Body of pancreas (tissue), 4 donors: ENCODE measurements at places on chromosomes 3 and 15. TPM values are rescaled to one million over a fixed set of nuclear protein-coding genes. Genes with fewer than 3 reads are reported as not detected.

SAMD7 gene
- total RNA-seq = not detected

GCSAM gene
- total RNA-seq = not detected

ARPIN gene
- 23.1 TPM for total RNA-seq

ALDH1L1 gene
- 54.7 TPM for total RNA-seq

CDCP1 gene
- total RNA-seq = 6.2 TPM

CDHR4 gene
- total RNA-seq = not detected

GOLGA8J gene
- total RNA-seq = not detected

SLC24A1 gene
- total RNA-seq = 3.6 TPM

TGM5 gene
- total RNA-seq = not detected

SLC12A1 gene
- not detected for total RNA-seq

CTXN2 gene
- total RNA-seq = not detected

SLCO2A1 gene
- 7.0 TPM for total RNA-seq

PLA2G4B gene
- total RNA-seq = 18.1 TPM

CCDC66 gene
- 28.0 TPM for total RNA-seq

DNA sequence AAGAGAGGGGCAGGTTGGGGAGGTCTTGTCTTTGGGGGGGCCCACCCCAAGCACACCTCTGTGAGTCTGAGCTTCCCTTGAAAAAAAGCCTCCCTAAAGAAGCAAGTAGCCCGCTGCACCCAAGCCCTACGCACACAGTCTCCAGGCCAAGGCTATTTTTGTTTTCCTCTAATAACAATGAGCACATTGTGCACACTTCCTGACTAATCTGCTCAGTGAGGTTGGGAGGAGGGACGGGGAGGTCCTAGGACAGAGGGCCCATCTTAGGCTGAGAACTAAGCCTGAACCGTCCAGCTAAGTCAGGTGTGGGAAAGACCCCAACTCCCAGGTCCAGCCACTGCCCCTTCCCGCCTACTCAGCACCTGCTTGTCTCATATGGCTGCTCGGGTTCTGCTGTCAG lies 87.2 kb downstream of the HMG20A start:
- DNase-seq = peak; percentile 67

DNA sequence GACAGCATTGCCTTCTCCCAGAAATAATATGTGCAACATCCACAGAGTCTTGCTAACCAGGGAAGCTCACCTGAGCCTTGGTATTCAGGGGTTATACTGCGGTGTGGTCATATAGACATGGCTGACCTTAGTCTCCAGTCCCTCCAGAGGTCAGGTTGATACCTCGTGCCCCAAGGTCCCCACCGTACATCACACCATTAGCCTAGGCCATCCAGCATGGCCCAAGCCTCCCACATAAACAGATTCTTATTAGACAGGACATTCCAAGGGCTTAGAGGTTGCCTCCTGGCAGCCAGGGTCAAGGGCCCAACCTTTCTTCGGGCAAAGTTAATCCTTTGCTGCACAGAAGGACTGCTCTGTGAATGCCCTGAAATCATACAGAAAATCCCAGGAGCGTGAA lies 18.8 kb downstream of the ACAN start:
- DNase-seq = no peak

DNA sequence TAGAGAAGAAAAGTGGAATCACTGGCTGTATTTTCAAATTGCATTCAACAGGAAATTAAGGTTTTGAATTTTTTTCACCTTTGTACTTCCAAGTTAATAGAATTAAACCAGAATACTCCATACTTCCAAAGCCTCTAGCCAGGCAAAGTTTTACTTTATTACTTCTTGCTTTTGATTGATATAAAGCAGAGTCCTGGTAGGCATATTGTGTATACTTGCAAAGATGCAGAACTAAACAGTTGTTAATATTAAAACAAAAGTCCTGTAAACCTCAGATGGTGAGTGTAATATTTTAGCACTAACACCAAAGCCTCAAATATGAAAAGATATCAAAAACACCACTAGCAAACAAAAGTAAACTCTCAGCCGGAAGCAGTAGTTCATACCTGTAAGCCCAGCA lies 107.2 kb upstream of the C2CD4B start:
- no peak for DNase-seq

DNA sequence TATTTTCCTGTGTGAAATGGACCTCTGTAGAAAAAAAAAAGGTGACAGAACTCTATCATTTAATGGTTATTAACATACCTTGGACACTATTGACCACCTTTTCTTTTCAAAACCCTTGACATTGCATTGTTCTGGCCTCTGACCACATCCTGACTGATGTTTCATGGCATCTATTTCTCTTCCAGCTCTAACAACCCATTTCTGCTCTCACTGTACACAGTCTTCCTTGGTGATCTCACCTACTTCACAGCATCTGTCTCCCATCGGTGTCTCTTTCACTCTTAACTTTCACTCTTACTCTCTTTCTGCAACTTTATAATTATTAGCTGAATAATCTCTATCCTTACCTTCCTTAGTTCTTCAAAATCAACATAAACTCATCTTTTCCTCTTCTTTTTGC lies 217.4 kb upstream of the CD96 start:
- no peak for DNase-seq

- DNase-seq = no peak
Measured at GRCh38 chr3:23308986-23309625, 106.0 kb downstream of the UBE2E2 start.

- no peak for DNase-seq
Measured at GRCh38 chr15:57019496-57020160, 101.2 kb downstream of the TCF12 start.

DNA sequence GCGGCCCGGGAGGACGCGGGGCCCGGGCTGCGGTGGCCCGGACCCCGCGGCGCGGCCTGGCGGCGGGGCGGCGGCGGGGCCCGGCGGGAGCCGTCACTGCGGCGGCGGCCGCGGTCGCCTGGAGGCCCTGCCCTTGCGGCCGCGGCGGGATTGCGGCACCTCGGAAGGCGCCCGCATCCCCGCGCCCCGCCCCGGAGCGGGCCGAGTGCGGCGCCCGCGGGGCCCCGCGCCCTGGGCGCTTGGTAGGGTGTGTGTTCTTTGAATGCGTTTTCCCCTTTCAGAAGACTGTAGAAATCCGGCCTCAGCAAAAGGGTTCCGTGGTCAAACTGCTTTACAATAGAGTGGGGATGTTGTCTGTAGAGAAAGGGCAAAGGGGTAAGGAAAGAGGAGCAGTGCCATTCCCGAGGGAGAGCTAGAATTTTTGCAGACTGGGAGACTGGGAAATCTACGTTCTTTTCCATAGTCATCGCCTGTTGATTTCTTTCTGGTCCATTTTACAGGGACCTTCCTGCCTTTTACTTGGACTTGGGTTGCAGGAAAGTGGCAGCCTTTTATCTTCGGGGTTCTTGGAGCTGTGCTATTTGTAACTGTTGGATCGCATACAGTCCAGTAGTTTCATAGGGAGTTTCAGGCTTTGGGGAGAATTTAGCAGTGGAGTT lies 630 bp downstream of the SNRK start:
- DNase-seq = no peak

- DNase-seq = no peak
Measured at GRCh38 chr3:124396339-124396950, 333.8 kb upstream of the UMPS start.

- no peak for DNase-seq
Measured at GRCh38 chr15:52232327-52232726, 41.1 kb upstream of the GNB5 start.

DNA sequence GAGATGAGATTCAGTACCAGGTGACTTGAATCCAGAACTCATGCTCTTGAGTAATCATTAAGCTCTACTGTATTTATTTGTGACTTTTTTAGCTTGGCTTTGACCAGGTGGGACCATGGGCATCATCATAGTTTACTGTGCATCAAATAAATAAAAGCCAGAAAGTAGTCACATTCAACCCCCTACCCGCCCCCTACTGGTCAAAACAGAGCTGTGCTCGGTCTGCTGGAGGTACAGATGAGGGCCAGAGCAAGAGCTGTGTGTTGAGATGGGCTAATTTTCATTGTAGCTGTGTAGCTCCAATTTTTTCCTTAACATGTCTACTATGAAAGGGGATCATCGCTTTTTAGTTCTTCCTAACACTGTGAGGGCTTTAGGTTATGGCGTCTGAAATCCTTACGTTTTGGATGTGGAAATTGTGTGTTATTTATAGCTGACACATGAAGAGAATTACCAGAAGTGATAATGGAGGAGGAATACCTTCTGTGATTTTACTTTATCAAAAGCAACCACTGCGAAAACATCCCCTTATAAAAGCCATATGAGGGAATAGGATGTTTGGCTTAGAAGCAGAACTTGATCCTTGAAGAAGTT lies 375.1 kb downstream of the PTPRG start:
- DNase-seq = peak; percentile 8

DNA sequence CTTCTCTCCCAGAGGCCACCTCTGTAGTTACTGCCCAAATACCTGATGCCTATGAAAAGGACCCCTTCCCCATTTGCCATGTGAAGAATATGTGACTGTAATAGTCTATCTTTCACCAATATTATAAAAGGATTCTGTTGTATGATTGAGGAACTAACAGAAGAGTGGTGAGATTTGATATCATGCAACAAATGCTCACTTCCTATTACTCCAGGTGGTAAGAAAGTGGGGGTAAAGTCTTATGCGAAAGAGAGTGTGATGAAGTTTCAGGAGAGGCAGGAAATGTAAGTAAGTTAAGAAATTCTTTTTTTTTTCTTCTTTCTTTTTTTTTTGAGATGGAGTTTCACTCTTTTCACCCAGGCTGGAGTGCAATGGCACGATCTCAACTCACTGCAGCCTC lies 24.4 kb upstream of the RAP2B start:
- DNase-seq = no peak

GRCh38 chr3:67215690-67216089 lies 217.6 kb downstream of the KBTBD8 start:
- no peak for DNase-seq

GRCh38 chr3:134852893-134853351 lies 57.9 kb downstream of the EPHB1 start:
- DNase-seq = no peak

GRCh38 chr3:171753665-171754408 lies 56.4 kb downstream of the PLD1 start:
- no peak for DNase-seq

GRCh38 chr3:135752851-135753250 lies 212.7 kb upstream of the PPP2R3A start:
- DNase-seq = no peak

- DNase-seq = no peak
Measured at GRCh38 chr3:128559486-128560225, 66.7 kb upstream of the GATA2 start.

- no peak for DNase-seq
Measured at GRCh38 chr3:65595222-65596028, 443.3 kb downstream of the MAGI1 start.

DNA sequence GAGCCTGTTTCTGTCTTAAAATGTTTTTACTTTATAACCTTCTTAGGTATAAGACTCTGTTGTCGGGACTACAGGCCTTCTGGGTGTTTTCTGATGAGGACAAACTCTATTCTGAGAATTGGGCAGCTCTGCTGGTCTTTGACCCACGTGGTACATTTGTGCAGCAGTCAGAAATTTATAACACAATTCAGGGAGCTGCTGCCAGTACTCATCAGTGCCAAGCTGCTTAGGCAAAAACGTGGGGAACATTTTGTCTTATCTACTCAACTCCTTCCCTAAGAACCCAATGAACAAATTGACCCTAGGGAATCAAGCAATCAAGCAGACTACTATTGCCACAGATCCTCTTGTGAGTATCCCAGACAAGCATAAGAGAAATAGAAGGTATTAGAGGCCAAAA lies 180.7 kb upstream of the PDZRN3 start:
- no peak for DNase-seq

- DNase-seq = no peak
Measured at GRCh38 chr3:50261505-50261904, 7.4 kb upstream of the SEMA3B start.

DNA sequence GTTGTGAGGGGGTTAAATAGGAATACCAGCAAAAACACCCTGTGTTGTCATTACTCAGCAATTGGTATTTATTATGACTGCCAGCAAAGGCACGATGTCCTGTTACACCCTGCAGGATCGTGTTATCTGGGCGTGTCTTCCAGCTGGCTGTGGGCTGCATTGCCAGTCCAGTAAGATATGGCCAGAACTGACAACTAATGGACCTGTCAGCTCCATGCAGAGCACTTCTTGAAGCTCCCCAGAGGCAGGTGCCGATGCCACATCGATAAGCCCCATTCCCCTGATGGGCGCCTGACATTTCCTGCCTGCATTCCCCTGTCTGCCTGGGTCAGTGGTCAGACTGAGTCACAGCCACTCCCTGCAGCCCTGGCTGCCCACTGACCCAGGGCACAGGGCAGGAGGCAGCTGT lies 79.7 kb upstream of the RASGRF1 start:
- no peak for DNase-seq

DNA sequence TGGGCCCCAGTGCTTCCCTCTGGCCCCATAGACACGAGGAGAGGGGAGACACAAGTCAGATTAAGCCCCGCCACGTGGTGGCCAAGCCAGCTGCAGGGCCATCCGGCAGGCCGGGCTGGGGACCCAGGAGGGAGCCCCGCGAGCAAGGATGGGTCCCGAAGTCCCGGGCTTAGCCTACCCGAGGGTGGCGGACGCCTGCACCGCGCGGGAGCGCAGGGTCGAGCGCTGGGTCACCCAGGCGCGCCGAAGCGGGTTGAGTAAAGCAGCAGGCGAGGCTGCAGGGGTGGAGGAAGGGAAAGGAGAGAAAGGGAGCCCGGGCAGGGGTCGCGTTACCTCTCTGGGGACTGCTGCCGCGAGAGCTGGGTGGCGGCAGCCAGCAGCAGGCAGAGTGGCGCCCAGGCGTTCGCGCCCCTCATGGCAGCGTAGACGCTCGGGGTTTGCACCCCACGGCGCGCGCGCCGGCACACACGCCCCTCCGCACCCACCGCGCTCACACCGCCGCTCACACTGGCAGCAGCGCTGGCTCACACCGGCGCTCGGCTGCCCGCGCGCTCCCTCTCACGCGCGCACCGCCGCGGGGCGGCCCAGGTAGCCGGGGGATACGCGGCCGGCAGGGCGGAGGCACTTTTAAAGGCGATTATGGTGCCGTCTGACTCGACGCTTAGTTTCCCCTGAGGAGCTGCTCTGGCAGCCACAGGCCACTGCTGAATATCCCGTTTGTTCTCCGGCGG lies at the start of gene PCOLCE2:
TSS of gene PCOLCE2 (minus strand) at position 603 of the 731 bp plus-strand sequence. CDS start at position 416, 187 bp downstream.
- peak; percentile 33 for DNase-seq

DNA sequence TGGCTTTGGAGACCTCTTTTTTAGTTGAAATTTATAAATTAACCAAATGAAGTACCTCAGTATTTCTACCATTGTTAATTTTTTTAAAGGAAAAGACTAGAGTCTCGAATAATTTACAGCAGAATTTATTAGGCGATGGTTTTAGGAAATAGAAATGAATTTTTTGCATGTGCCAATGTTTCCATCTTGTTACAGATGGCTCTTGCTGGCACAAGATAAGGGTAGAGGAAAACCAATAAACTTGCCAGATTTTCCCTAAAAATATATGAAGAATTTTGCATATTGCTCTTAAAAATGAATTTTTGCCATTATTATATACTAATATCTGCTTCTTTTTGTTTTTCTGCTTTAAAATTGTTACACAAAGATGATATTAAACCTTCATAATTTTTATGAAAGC lies 380.7 kb downstream of the NLGN1 start:
- DNase-seq = no peak
